Thoracic aorta (tissue), 2 donors: ENCODE measurements at places on chromosomes 2 and 18. TPM values are rescaled to one million over a fixed set of nuclear protein-coding genes. Genes with fewer than 3 reads are reported as not detected.

DNA sequence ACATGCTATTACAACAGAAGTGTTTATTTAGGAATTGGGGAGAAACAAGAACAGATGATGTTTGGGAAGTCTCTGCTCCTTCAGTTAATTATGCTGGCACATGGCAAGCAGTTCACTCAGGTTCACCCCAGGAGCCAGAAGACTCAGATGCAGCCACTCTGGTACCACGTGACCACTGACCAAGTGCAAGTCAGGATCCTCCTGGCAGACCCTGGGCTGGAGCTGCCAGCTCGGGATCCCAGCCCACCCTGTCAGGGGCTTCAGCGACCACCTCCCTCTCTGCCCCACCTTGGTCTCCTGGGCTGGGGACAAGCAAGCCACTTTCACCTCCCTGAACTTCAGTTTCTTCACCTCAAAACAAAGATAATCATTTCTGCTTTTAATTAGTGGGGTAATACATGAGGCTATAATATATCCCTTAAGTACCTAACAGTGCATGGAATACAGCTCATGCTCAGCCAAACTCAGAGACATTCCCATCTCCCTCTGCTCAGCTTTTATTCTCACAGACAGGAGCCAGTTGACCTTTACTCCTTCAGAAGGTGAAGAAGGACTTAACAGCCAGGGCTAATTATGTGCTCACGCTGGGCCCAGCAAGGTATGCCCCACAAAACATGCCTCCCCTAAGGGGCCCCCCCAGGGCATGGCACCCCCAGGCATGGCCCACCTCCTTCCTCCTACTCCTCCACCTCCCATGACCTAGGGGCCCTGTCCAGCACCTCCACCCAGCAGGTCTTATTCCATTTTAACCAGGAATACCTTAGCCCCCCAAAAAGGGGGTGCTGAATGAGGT lies 11.8 kb downstream of the CRACDL start:
- H3K4me1 ChIP-seq: no peaks in the 10 kb centered on the region
- no peak overlapping the region for H3K4me3 ChIP-seq
- no peak for DNase-seq
- H3K27me3 ChIP-seq: no peaks in the 10 kb centered on the region
- no peaks in the 10 kb centered on the region for H3K36me3 ChIP-seq

DNA sequence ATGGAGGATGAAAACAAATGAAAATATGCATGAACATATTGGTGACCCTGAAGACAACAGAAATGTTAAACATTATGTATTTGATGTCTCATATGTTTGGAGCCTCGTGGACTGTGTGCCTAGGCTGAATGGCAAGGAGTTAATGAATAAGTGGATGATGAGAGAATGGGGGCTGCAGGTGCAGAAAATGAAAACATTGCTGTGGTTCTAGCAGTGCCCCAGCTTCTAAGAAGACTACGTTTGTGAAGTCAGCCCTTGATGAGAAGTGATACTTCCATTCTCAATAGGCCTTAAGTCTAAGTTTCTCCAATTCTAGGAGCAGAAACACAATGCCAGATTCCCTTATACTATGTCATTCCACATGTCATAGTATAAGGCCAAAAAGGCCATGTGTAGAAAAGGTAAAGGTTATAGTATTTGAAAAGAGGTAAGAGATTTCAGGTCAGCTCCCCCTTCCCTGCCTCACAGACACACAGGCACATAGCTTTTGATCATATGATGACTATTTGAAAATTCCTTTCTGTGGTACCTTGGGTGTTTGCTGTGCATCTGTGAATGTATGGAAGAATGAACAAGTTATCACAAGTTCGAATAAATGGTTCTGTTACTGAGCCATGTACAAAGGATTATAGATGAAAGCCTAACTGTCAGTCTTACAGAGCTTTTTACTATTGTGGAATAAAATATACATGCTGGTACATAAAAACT lies 280.8 kb downstream of the SETBP1 start:
- DNase-seq: no peak
- H3K27ac ChIP-seq: no peak overlapping the region
- H3K4me1 ChIP-seq: peaks cover 5% of the 10 kb centered on the region

Gene GALNT13
- 30.1 TPM for total RNA-seq

DNA sequence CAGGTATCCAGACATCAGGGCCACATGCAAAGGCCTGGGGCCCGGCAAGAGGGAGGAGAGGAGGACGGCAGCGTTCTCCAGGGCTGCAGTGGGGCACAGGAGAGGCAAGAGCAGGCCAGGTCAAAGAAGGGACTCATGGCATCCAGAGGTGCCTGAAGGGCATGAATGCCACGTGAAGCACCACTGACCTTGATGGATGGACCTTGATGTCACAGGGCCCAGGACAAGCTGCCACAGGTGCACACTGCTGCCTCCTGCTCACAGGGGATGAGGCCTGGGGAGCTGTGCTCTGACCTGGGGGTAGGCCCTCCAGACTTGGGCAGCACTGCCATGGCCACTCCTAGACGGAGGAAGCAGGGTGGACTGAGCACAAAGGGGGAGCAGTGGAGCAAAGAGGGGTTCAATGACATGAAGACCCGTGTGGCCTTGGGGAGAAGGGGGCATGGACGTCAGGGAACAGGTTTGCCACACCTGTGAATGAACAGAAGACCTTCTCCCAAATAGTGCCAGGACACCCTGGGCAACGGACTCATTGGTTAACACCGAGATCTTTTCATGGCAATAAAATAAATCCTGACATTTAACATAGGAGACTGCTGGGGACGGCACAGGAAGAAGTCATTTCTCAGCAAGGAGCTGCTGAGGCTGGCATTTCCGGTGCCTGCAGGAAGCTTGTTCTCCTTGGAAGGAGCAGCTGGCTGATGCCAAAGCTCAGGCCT lies 65.6 kb downstream of the EMX1 start:
- H3K4me1 ChIP-seq: no peaks in the 10 kb centered on the region
- H3K27me3 ChIP-seq: no peaks in the 10 kb centered on the region
- H3K27ac ChIP-seq: no peak overlapping the region
- H3K4me3 ChIP-seq: no peak overlapping the region
- DNase-seq: no peak

DNA sequence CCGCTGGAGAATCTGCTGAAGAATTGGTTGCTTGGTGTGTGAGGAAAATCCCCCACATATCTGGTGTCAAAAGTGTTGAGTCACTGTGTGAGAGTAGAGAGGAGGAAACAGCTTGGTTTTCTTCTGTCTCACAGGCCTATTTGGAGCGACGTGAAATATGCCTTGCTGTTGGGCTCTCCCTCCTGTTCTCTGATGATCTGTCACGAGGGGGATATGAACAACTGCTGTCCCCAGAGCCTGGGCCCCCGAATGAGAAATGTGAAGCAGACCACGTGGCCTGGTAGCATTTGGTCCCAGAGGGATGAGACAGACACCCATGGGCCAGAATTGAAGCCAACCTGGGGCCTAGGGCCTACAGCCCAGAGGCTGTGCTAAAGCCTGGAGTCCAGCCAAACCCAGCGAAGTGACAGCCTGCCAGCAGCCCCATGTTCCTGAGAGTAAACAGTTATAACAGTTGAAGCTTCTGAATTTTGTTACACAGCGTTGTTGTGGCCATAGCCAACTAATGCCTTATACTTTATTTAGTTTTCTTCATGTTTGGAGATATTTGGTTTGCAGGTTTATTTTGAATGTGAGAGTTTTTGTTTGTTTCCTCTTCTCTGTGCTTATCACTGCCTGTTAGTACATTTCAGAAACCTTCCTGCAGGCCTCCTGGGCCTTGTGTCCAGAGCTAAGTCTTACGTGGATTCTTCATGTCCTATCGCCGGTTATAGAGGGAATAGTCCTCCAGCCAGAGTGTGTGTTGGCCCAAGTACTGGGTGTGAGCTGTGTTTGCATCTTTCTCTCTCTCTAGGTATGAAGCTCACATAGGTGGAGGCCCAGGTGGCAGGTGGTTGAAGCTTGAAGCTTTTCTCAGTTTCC lies 18.7 kb upstream of the COLEC12 start:
- no peaks in the 10 kb centered on the region for H3K27me3 ChIP-seq
- DNase-seq: no peak
- no peaks in the 10 kb centered on the region for H3K36me3 ChIP-seq
- no peak overlapping the region for H3K4me3 ChIP-seq

GRCh38 chr18:36264283-36264682 lies 33.2 kb upstream of the FHOD3 start:
- H3K4me1 ChIP-seq: peaks cover 14% of the 10 kb centered on the region
- H3K27ac ChIP-seq: no peak overlapping the region

GRCh38 chr2:156332534-156333273 lies at the start of gene NR4A2:
TSS of gene NR4A2 (minus strand) at chr2:156332721. CDS start at chr2:156330186, 2,535 bp downstream.
- H3K27me3 ChIP-seq: no peaks in the 10 kb centered on the region
- H3K36me3 ChIP-seq: no peaks in the 10 kb centered on the region
- peak within 1 kb of the TSS; percentile 93 for H3K27ac ChIP-seq
- peak within 1 kb of the TSS; percentile 92 for H3K4me3 ChIP-seq
- no peaks in the 10 kb centered on the region for H3K4me1 ChIP-seq

- no peaks in the 10 kb centered on the region for H3K27me3 ChIP-seq
- H3K4me1 ChIP-seq: peaks cover 83% of the 10 kb centered on the region
- H3K4me3 ChIP-seq: peak overlapping the region; percentile 65
- DNase-seq: no peak
- no peaks in the 10 kb centered on the region for H3K36me3 ChIP-seq
Observed at GRCh38 chr2:174594456-174594855, 3.1 kb downstream of the WIPF1 start.

Gene EML6
- 0.81 TPM for total RNA-seq

Gene KCNG2
- 1.5 TPM for total RNA-seq

DNA sequence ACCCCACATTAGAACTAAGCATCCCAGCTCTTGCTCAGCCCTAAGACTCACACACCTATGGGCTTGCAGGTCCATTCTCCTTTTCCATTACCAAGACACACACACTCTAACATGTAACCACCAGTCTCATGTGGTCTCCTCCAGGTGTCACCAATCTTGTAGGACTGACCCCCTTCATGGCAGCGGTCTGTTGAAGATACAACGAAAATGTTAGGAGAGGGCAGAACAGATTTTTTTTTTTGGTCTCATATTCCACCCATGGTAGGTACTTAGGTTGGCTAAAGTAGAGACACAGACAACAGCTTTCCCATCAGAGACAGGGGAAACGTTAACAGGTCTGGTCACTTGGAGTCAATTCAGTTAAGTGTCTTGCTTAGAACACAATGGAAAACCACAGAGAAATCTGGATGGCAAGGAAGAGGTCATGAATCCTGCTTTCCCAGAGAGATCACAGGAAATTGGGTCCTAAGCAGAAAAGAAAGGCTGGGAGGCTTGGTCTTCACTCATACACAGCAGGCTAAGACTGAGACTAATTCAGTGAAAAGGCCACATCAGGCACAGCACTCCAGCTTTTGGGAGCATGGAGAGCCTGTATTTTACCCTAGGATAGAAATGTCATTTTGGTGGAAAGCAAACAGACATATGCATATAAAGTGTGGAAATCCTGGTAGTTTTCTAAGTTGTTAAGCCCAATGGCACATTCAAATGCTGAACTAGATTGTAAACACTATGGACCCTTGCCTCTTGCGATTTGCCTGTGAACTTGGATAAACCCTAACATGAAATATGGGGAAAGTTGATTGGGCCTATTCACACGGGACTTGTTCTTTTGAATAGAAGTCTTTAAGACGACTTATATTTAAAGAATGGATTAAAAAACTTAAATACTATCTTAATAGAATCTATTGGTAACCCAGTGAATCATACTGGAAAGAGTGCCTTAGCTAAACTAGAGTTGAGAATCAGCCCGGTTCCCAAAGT lies 3.8 kb downstream of the FN1 start:
- no peaks in the 10 kb centered on the region for H3K27me3 ChIP-seq
- peaks cover 16% of the 10 kb centered on the region for H3K4me1 ChIP-seq
- peak overlapping the region; percentile 94 for H3K27ac ChIP-seq
- DNase-seq: no peak

Gene SAG
- total RNA-seq: not detected

Gene SERPINB10
- not detected for total RNA-seq

- H3K4me3 ChIP-seq: peak overlapping the region; percentile 19
- H3K27ac ChIP-seq: no peak overlapping the region
- H3K27me3 ChIP-seq: no peaks in the 10 kb centered on the region
- no peaks in the 10 kb centered on the region for H3K36me3 ChIP-seq
- H3K4me1 ChIP-seq: peaks cover 34% of the 10 kb centered on the region
- no peak for DNase-seq
Observed at GRCh38 chr2:105885456-105885855, 140.7 kb downstream of the NCK2 start.

- no peak for DNase-seq
- peaks cover 43% of the 10 kb centered on the region for H3K4me1 ChIP-seq
- H3K36me3 ChIP-seq: no peaks in the 10 kb centered on the region
- H3K27ac ChIP-seq: peak overlapping the region; percentile 65
- no peaks in the 10 kb centered on the region for H3K27me3 ChIP-seq
Observed at GRCh38 chr18:56327191-56327885, 311.1 kb downstream of the TXNL1 start.

Gene SLC9A4
- total RNA-seq: 1.4 TPM

GRCh38 chr18:59743566-59743965 lies 46.3 kb upstream of the CCBE1 start:
- no peaks in the 10 kb centered on the region for H3K36me3 ChIP-seq
- no peaks in the 10 kb centered on the region for H3K4me1 ChIP-seq
- no peak overlapping the region for H3K27ac ChIP-seq
- DNase-seq: no peak
- H3K4me3 ChIP-seq: no peak overlapping the region

Gene SERPINB11
- total RNA-seq: not detected

- no peak for DNase-seq
- no peak overlapping the region for H3K4me3 ChIP-seq
- no peaks in the 10 kb centered on the region for H3K27me3 ChIP-seq
- H3K4me1 ChIP-seq: no peaks in the 10 kb centered on the region
- no peaks in the 10 kb centered on the region for H3K36me3 ChIP-seq
- H3K27ac ChIP-seq: no peak overlapping the region
Observed at GRCh38 chr18:5998907-5999306, 103.6 kb upstream of the TMEM200C start.

- H3K27ac ChIP-seq: peak overlapping the region; percentile 26
- peaks cover 26% of the 10 kb centered on the region for H3K36me3 ChIP-seq
- DNase-seq: no peak
Observed at GRCh38 chr2:150471813-150472510, 15.5 kb downstream of the RND3 start.

GRCh38 chr2:16387461-16387984 lies 278.1 kb downstream of the CYRIA start:
- DNase-seq: no peak
- no peak overlapping the region for H3K4me3 ChIP-seq
- H3K27ac ChIP-seq: no peak overlapping the region
- no peaks in the 10 kb centered on the region for H3K27me3 ChIP-seq
- H3K36me3 ChIP-seq: no peaks in the 10 kb centered on the region

Gene RHOB
- total RNA-seq: 1,722 TPM

DNA sequence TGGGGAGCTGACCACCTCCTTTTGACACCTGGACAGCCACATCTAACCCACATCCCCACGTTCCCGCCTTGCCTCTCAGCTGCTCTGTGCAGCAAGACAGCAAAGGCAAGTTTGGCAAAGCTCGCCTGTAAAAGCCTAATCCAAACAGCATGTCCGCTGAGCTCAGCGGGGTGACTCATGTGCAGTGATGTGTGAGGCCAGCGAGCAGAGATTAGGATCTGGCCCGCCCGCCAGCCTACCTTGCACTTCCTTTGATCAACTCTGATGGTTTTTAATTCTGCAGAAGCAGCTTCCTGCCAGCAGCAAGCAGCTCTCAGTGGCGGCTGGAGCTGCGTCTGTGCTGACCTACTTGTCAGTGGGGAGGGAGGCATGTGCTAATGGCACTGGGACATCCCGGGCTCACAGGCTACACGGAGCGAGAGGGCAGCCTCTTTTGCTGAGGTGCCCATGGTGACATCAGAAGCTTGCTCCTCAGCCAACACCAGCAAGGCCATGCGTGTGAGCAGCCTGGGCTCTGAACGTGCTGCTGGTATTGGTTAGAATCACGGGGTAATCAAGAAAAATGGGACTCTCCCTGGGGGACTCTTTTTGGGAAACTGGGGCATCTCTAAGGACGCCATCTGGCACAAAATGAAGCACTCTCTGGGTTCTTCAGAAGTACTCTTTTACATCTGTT lies 36.0 kb upstream of the EML4 start:
- DNase-seq: peak; percentile 77
- H3K4me1 ChIP-seq: peaks cover 16% of the 10 kb centered on the region
- peak overlapping the region; percentile 64 for H3K4me3 ChIP-seq
- peak overlapping the region; percentile 57 for H3K27ac ChIP-seq
- H3K27me3 ChIP-seq: no peaks in the 10 kb centered on the region
- H3K36me3 ChIP-seq: no peaks in the 10 kb centered on the region
